Fibroblast of upper back skin (primary cell): ENCODE measurements at places on chromosomes 5 and 9.

- DNase-seq: no peak
These were observed 14.2 kb upstream of the NRARP start for GRCh38 chr9:137316012-137316981.

GRCh38 chr9:95499847-95500246 is 16.9 kb downstream of the PTCH1 start:
- DNase-seq: no peak

- DNase-seq: no peak
These were observed 1247.4 kb downstream of the EFNA5 start for GRCh38 chr5:106423109-106423897.

GRCh38 chr9:37761511-37761910 is 7.9 kb downstream of the TRMT10B start:
- DNase-seq: peak; percentile 62

- no peak for DNase-seq
These were observed 255.3 kb upstream of the SMARCA2 start for GRCh38 chr9:1759771-1760300.

GRCh38 chr9:70511858-70512257 is 97.4 kb upstream of the KLF9 start:
- no peak for DNase-seq

- DNase-seq: no peak
These were observed 92.0 kb downstream of the TMEM232 start for GRCh38 chr5:110634475-110634874.

DNA sequence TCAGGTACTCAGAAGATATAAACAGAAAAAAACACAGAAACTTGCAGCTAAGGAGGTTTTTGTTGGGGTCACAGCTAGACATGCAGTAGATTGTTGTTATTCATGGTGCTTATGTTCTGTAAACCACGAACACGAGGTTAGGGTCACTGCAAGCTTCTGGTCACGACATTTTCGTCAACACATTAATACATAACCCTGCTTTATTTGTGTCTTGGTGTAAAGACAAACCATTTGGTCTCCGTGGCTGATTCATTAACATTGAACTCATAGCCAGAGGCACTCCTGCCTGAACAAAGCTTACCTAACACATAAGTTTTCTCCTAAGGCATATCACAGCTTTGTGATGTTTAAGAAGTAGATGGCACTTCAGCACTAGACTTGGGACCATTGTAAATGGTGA is 16.9 kb downstream of the TEK start:
- DNase-seq: no peak

DNA sequence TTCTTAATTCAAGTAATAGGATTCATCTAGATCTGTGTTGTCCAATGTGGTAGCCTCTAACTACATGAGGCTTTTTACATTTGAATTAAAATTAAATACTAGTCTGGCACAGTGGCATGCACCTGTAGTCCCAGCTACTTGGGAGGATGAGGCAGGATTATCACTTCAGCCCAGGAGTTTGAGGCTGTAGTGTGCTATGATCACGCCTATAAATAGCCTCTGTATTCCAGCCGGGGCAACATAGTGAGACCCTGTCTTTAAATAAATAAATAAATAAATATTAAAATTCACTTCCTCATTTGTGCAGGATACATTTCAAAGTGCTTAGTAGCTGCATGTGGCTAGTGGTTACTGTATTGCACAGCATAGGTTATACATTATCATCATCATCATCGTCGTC is 91.8 kb downstream of the UBE2R2 start:
- no peak for DNase-seq

- DNase-seq: no peak
These were observed 78.4 kb upstream of the HTR4 start for GRCh38 chr5:148732692-148733091.

GRCh38 chr5:172721455-172722326 is 49.3 kb downstream of the DUSP1 start:
- peak; percentile 52 for DNase-seq

DNA sequence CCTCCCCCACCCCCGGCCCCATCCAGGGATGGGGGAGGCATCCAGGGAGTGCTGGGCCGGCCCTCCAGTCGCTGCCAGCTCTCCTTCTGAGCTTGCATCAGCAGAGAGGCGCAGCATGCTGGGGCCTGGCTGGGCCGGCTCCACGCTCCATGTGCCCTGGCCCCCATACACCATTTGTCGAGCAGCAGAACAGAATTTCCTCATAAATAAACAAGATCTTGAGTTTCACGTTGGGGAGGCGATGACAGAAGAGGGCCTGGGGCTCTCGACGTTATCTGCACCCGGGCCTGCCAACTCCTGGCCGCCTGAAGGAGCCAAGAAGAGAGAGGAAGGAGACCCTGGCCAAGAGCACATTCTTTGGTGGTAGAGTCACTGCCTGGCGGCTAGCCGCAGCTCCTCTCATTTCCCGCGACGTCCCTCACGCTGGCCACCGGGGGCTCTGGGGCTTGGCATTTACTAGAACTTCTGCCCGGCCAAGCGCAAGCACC is 177.0 kb downstream of the FGF18 start:
- DNase-seq: peak; percentile 87
